ENCODE measurements at places on chromosomes 5 and 9. TPM values are rescaled to one million over a fixed set of nuclear protein-coding genes. Genes with fewer than 3 reads are reported as not detected.

IGIP gene
- total RNA-seq, result 11.8 TPM

FKBP15 gene
- total RNA-seq, result 21.4 TPM

PCDHGA3 gene
- total RNA-seq, result 12.1 TPM

- no peak for DNase-seq
These were observed 115.8 kb downstream of the INSYN2B start for GRCh38 chr5:169864483-169864882.

DNA sequence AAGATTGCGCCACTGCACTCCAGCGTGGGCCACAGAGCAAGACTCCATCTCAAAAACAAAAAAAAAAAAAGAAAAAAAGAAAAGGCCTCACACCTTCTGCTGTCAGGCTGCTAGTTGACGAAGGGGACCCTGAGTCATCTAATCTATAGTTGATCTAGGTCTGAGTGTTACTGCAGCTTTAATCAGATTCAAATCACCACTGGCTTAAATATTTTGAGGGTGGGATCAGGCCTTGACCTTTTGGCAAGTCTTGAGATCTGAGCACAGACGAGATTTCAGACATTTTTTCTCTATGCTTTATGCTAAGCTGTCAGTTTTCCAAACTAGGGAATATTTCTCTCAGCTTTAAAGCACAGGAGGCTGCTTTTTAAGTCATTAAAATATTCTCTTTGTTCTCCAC, 240.9 kb downstream of the GLIS3 start:
- no peak for DNase-seq

- DNase-seq, result no peak
These were observed 218.8 kb downstream of the PRR16 start for GRCh38 chr5:120682851-120683250.

- DNase-seq, result no peak
These were observed 155.1 kb downstream of the MAT2B start for GRCh38 chr5:163660486-163660885.

- DNase-seq, result no peak
These were observed 332.1 kb downstream of the PIK3R1 start for GRCh38 chr5:68547622-68548021.

- no peak for DNase-seq
These were observed 301.5 kb upstream of the ARRDC3 start for GRCh38 chr5:91684625-91685024.

- DNase-seq, result no peak
These were observed 57.2 kb downstream of the ITGA1 start for GRCh38 chr5:52844885-52845284.

DNA sequence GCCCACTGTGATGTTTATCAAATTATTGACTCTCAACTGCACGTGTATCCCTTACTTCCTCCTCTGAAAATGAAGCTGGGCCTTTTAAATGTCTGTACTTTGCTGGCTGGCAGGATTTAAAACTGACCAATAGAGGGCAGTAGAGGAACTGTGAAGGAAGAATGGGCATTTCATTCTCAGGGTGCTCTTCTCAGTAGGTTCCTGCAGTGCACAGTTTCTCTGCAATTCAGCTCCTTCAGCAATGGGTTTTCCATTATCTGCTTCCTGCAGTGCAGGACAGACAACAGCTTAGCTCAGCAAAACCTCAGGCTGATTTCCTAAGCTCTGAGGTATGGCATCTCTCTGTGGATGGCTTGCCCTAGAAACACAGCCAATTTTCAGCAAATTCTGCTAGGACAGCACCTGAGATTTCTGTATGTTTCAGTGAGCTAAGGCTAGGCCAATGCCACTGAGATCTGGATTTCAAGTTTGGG, 298.4 kb upstream of the PRDM9 start:
- no peak for DNase-seq

DNA sequence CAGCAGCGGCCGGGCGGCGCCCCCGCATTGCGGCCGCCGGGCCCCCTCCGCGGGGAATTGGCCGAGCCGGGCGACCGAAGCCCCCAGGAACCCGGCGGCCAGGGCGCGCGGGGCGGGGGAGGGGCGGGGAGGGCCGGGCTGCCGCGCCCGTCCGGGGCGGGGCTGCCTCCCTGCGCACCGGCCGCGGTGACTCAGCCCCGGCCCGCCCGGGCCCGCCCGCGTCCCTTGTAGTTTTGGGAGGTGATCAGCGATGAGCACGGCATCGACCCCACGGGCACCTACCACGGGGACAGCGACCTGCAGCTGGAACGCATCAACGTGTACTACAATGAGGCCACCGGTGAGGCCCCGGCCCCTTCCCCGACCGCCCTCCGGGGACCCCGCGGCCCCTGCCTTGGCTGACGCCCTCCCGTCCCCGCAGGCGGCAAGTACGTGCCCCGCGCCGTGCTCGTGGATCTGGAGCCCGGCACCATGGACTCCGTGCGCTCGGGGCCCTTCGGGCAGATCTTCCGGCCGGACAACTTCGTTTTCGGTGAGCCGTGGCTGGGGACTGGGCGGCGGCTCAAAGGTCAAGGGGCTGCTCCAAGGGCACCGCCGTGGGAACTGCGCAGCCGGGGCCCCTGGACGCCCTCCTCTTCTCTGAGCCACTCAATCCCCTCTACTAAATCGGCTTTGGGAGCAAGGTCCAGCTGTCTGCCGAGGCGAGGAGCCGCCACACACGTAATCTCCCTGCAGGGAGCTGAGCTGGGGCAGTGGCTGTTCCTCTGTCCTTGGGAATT, 592 bp downstream of the TUBB4B start:
- peak; percentile 80 for DNase-seq

DNA sequence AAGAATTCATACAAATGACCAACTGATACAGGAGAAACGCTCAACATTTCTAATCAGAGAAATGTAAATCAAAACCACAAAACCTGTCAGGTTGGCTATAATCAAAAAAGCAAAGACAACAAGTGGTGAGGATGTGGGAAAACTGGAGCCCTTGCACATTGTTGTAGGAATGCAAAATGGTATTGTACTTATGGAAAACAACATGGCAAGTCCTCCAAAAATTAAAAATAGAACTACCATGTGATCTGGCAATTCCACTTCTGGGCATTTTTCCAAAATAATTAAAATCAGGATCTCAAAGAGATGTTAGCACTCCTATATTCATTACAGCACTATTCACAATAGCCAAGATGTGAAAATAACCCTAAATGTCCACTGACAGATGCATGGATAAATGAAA, 76.1 kb downstream of the FNIP1 start:
- no peak for DNase-seq

- DNase-seq, result no peak
These were observed 340.7 kb downstream of the ARRDC3 start for GRCh38 chr5:91042247-91042935.

GRCh38 chr5:10860645-10861422, 99.8 kb upstream of the DAP start:
- no peak for DNase-seq
